Skeletal muscle cell (primary cell): ENCODE measurements at places on chromosomes 4 and X.

DNA sequence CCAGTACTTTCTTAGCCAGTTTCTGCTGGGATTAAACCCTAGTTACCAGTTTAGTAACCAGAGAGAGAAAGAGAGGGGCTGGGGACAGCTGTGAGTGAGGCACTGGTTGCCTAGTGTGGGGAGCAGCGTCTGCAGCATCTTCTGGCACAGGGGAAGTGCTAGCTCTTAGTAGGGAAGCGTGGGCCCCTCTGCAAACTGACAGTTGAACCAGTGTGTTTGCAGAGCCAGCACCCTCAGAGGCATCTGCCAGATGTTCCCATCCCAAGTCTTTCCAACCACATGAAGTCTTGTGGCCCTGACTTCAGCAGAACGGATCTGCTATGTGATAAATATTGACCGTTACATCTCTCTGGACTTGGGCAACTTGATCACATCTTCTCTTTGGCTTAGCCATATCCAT lies 15.0 kb downstream of the RBMX2 start:
- DNase-seq, result no peak

- DNase-seq, result no peak
Observed at GRCh38 chrX:100264200-100264599, 145.9 kb downstream of the PCDH19 start.

GRCh38 chr4:126976850-126977632 lies 655.7 kb upstream of the INTU start:
- DNase-seq, result no peak

- DNase-seq, result no peak
Observed at GRCh38 chr4:178811356-178811755, 1369.1 kb upstream of the AGA start.

GRCh38 chr4:1298461-1298860 lies 8.8 kb downstream of the MAEA start:
- no peak for DNase-seq
